ENCODE measurements at places on chromosomes 13 and 19.

DNA sequence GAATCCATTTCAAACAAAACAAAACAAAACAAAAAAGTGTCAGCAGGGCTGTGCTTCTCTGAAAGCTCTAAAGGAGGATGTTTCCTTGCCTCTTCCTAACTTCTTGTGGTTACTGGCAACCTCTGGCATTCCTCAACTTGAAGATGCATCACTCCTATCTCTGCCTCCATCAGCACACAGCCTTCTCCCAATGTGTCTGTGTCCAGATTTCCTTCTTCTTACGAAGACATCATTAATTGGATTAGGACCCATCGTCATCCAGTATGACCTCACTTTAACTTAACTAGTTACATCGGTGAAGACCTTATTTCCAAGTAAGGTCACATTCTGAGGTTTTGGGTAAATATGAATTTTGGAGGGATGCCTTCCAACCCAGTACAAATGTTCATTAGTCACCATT is 33.8 kb upstream of the GTF2F2 start:
- DNase-seq: no peak

- no peak for DNase-seq
Observed at GRCh38 chr13:81302125-81302524, 961.2 kb upstream of the SPRY2 start.

DNA sequence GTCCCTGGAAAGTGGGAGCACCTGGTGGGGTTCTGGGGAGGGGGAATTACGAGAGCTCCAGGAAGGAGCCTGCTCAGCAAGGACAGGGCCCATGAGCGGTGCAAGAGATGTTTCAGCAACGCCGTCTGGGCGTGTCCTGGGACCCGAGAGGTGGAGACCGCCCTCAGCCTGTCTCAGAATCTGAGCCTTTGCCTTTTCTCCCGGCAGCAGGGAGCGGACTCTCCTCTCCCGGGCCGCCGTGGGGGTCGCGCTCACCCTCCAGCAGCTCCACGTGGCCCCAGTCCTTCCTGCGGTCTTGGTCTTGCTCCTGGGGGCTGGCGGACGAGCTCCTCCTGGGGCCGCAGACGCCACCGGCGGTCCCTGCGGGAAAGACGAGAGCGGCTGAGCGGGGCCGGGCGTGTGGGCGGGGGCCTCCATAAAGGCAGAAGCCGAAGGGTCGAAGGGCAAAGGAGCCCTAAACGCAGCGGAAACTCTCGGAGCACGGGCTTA is 714 bp downstream of the POLRMT start:
- DNase-seq: no peak

DNA sequence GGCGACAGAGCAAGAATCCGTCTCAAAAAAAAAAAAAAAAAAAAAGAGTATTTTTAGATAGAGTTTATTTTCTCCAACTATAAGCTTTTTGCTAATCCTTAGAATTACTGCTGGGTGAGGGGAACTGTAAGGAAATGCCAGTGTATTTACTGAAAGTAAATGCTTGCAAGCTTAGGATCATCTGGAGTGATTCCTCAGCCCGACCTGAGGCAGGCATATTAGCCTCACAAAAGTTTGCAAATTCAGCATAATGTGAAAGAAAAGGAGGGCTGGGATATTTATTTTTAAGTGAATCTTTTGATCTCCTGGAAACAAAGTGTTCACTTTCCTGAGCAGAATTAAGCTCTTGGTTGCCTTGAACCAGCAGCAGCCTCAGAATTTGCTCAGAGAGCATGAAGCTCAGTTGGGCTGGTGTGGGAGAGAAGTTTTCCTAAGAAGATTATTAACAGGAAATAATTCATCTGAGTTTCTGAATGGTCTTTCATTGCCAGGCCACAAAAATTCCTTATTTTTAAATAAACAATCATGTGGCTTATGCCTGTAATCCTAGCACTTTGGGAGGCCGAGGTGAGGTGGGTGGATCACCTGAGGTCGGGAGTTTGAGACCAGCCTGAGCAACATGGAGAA is 24.7 kb upstream of the SPATA13 start:
- DNase-seq: no peak

- DNase-seq: no peak
Observed at GRCh38 chr19:13976446-13976845, 24.1 kb downstream of the DCAF15 start.

DNA sequence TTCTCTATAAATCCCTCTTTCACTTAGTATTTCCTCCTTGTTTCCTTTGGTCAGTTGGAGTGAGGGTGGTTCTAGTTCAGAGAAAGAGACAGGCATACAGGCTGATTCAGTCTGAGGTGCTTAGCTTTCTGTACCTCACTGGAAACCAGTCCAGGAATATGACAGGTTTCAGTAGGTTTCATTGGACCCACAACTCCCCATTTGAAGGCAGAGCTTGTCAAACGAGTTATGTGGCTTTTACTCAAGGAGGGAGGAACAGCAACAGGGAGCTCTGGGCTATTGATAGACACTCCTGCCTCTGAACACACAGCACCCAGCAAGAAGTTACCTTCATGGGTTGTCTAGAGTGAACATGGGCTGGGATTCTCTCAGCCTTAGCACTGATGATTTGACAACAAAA is 14.5 kb downstream of the ACTN4 start:
- no peak for DNase-seq

Measured in CD4-positive, alpha-beta T cell treated with Interleukin-15 for 4 hours (primary cell).